Spinal cord (tissue), 10 donors: ENCODE measurements at places on chromosomes 2 and 18. TPM values are rescaled to one million over a fixed set of nuclear protein-coding genes. Genes with fewer than 3 reads are reported as not detected.

Gene RFX8
- 0.66 TPM for total RNA-seq

Gene AQP12A
- total RNA-seq: not detected

Gene GFPT1
- 31.2 TPM for total RNA-seq

- no peak for DNase-seq
These were observed 3.4 kb upstream of the PDCD1 start for GRCh38 chr2:241862093-241862492.

DNA sequence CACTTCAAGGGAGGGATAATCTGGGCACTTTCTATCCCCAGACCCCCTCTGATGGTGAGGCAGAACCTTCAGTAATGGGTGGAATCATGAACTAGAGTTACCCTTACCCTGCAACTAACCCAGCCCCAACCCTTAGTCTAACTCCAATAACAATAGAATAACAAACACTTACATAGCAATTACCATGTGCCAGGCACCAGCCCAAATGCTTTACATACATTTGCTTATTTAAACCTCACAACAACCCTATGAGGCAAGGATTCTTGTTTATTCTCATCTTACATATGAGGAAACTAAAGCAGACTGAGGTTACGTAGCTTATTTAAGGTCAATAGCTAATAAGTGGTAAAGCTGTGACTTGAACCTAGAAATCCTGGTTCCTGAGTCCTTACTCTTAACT lies 132.8 kb downstream of the CYP26B1 start:
- DNase-seq: no peak

- DNase-seq: no peak
These were observed 29.2 kb downstream of the AKAIN1 start for GRCh38 chr18:5167831-5168230.

GRCh38 chr2:52698408-52698807 lies 1069.2 kb upstream of the CHAC2 start:
- DNase-seq: no peak

Gene KYNU
- total RNA-seq: 1.4 TPM

- DNase-seq: no peak
These were observed 84.1 kb downstream of the PRELID3A start for GRCh38 chr18:12491611-12492435.

Gene DNER
- total RNA-seq: 56.5 TPM

DNA sequence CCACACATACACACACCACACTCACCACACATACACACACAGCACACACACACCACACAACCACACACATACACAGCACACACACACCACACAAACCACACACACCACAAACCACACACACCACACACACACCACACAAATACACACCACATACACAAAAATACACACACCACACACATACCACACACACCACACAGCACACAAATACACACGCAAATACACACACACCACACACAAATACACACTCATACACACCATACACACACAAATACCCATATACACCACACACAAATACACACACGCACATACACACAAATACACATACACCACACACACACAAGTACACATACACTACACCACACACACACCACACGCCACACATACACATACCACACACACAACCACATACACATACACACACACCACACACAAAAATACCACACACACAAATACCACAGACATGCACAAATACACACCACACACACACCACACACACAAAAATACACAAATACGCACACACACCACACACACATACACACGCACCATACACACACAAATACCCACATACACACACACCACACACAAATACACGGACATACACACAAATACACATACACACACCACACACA lies 134.6 kb upstream of the TWIST2 start:
- no peak for DNase-seq

- no peak for DNase-seq
These were observed 1655.6 kb downstream of the DPP10 start for GRCh38 chr2:116098049-116098448.

DNA sequence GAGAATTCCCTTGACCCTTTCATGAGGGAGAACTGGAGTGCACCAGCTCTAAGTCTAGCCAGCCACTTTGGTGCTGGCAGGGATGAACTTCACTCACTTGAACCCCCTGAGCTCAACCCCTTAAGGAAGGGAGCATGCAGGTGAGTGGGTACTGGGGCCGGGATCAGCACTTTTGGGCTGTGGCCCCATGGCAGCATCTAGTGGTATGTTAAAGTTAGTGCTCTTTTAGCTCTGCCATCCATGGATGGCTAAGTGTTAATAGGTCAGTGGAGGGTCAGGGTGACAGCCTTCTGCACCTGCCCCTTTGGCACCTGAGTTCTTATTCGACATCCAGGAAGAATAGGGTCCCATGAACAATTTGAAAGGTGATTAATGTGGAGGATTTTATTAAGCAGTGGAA lies 689.0 kb upstream of the FSHR start:
- no peak for DNase-seq

GRCh38 chr2:121415727-121416126 lies 115.0 kb upstream of the RNU4ATAC start:
- DNase-seq: no peak

Gene SFT2D3
- total RNA-seq: 6.5 TPM

DNA sequence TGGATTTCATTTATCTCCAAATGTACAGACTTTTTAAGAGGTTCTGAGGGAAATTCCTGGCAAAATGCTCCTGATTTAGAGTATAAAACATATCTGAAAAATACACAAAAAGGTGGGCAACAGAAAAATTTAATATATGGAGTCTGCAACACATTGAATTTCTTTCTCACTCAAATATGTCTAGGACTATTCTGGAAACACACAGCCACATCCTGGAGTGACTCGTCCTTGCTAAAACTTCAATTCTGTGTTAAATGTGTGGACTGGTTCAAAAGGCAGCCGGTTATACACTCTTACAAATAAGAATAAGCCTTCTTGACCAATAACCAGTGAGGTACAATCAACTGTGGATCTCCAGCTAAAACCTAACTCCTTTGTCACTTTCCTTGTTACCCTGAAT lies 44.1 kb upstream of the RND3 start:
- no peak for DNase-seq

GRCh38 chr18:30469091-30469490 lies 573.5 kb downstream of the DSC3 start:
- no peak for DNase-seq

GRCh38 chr2:221439761-221440479 lies 132.2 kb downstream of the EPHA4 start:
- no peak for DNase-seq

- DNase-seq: no peak
These were observed 63.8 kb upstream of the MSH6 start for GRCh38 chr2:47719099-47719498.

GRCh38 chr2:11967946-11968465 lies 221.6 kb downstream of the LPIN1 start:
- DNase-seq: no peak

DNA sequence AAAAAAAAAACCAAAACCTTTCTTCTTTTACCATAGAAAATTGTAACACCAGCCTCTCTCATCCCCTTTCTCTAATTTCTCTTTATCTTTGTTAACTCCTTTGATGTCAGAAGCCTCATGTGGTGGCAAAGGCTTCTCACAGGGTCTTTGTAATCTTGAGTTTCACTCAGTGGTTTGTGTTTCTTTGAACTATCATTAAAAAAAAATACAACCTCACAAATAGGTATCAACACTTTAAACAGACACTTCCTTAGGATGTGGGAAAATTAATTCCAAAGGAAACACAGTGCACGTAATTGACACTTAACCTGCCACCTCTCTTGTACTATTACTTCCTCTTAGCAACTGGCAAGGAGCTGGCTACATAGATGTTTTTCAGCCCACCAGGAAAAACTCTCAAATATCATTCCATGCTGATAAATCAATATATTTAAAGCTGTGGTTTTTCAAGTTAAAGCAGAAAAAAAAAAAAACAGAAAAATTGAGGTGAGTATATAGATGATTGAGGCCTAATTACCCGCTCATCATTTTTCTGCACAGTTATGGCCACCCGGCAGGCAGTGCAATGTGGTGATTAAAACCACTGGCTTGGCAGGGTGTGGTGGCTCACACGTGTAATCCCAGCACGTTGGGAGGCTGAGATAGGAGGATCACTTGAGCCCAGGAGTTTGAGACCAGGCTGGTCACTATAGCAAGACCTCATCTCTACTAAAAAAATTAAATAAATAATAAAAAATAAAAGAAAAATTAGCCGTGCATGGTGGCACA lies 193.5 kb downstream of the MYO3B start:
- no peak for DNase-seq

GRCh38 chr2:163324677-163325076 lies 411.1 kb downstream of the FIGN start:
- no peak for DNase-seq

GRCh38 chr2:192195548-192196418 lies 1.1 kb upstream of the TMEFF2 start:
- no peak for DNase-seq

- no peak for DNase-seq
These were observed 37.8 kb downstream of the PCBP1 start for GRCh38 chr2:70124983-70125480.

DNA sequence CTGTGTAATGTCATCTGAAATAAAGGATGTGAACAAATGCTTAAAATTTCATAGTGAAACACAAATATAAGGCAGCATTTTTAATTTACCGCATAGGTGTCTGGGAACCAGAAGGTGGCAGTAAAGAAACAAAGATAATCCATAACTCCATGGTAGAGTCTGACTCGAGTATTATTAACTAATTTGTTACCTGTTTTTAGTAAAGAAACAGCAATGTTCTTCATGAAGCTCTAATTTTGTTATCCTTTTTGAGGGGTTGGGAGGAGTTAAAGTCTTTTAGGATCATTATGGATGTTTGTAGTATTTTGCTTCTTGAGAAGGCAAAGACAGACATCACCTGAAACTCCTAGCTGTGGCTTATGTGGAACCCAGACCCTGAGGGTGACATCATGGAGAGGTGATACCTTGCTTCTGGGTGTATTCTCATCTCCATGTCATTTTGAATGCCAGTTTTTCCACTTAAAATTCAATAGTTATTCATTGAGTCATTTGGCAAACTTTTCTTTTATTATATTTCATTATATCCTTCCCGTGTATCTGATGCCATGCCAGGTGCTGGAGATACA lies 286.2 kb upstream of the EPAS1 start:
- DNase-seq: no peak

DNA sequence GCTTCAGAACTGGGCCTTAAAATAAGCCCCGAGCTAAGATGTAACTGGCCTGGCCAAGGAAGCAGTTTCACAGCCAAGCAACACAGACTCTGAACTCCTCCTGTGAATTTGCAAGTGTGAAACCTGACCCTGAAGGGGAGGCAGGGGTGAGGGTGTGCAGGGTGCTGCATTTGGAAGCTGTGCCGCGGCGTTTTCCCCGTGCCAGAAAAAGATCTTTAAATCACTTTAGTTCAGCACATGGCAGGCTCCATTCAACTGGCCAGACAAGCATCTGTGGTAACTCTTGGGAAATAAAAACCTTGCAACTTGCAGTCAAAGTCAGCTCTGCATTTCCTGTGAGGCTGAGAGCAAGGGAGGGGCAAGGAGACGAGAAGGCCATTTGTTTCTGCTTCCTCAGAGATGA lies 209.3 kb upstream of the SOX11 start:
- DNase-seq: peak; percentile 87

GRCh38 chr2:108927936-108928659 lies 60.9 kb downstream of the EDAR start:
- DNase-seq: peak; percentile 78

DNA sequence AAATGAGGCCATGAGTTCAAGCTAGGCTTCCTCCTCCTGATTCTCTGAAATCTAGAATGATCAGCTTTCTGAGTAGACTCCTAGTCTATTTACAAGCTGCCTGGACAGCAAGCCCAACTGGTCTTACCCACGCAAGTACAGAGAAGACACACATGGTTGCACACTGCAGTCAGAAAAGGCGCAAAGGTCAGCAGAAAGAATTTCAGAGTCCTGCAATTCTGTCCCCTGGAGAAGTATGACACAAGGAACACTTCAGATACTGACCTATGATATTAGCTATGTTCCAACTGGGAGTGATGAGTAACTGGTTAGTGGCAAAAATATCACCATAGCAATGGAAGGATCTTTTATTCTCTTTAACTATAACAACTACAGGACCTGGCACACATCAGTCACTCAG lies 336.1 kb upstream of the PKDCC start:
- no peak for DNase-seq

Gene EN1
- 0.40 TPM for total RNA-seq

DNA sequence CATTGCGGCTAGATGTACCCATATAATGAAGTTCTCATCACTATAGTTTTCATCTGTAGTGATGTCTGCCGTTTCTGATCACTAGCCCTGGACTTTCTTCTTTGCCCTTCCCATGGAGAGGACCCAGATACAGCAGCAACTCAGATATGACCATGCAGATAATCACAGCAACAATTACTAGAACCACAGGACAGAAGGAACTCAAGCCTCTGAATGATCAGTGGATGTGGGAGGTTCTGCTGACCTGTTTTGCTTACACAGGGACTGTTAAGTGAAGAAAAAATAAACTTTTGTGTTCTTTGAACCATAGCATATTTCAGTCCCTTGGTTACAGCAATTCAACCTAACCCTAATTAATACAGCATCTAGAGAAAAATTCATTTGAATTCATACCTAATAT lies 62.7 kb downstream of the ACVR1 start:
- DNase-seq: no peak

GRCh38 chr2:6828299-6828584 lies 37.5 kb downstream of the CMPK2 start:
- DNase-seq: peak; percentile 56

DNA sequence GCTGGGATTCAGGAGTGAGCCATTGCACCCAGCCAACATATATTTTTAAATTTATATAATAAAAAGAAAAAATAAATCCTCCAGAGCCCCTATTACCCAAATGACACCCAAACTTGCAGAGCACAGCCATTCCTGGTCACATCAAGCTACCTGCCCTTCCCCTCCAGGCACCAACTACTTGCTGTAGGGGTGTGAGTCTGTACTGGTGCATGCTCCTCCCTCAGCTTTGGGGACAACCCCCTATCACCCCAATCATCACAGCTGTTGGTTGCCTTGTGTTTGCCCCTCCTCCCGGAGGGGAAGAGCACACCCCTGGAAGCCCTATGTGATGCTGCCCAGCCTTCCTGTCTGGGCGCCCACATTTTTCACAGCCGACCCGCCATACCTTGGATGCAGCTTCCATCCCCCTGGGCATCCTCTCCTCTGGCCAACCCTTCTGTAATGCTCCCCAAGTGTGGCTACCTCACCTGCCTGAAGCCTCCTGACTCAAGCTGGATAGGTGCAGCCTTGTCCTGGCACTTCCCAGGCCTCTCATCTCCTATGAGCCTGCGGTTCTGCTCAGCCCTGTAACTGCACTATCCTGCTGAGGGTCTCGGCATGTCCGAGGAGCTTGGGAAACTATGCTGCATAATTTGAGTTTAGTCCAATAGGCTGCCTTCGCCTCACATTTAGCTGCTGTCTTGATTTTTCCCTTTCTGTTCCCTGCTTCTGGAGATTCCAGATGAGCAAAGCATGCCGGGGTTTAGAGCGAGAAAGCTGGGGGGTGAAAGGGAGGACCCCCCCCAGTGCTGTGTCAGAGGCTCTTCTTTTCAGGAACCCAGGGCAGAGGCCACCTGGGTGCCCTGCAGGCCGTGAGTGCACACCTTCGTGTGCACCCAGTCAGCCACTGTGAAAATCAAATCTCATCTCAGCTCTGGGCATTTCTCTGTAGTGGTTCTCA lies 27.2 kb downstream of the CHST10 start:
- DNase-seq: no peak

Gene DOK6
- total RNA-seq: 64.4 TPM
